Smooth muscle cell of the umbilical artery (primary cell): ENCODE measurements at places on chromosomes 7 and 10. TPM values are rescaled to one million over a fixed set of nuclear protein-coding genes. Genes with fewer than 3 reads are reported as not detected.

The FGL2 gene
- total RNA-seq, result 0.09 and 0.30 TPM in 2 replicates

The PTPRZ1 gene
- total RNA-seq, result 0.65 TPM in 1 of 2 replicates, not detected in the other

The LRRTM3 gene
- under 0.01 and 0.09 TPM in 2 replicates for total RNA-seq

The TAS2R38 gene
- not detected in 2 replicates for total RNA-seq

The SHTN1 gene
- total RNA-seq, result 1.5 and 2.9 TPM in 2 replicates

The SORCS3 gene
- total RNA-seq, result not detected in 2 replicates

The TAS2R4 gene
- 1.2 and 1.4 TPM in 2 replicates for total RNA-seq

The HERPUD2 gene
- total RNA-seq, result 16.6 and 20.8 TPM in 2 replicates

The MLLT10 gene
- total RNA-seq, result 24.1 and 35.6 TPM in 2 replicates

The NCF1 gene
- not detected in 2 replicates for total RNA-seq

The UNCX gene
- not detected in 2 replicates for total RNA-seq

The LRRC4 gene
- 0.18 TPM in 1 of 2 replicates, not detected in the other for total RNA-seq

The ADIRF gene
- total RNA-seq, result 1.3 and 1.5 TPM in 2 replicates

The CYP2C18 gene
- total RNA-seq, result not detected in 2 replicates

The PKD2L1 gene
- not detected in 2 replicates for total RNA-seq

The AMZ1 gene
- total RNA-seq, result 0.30 and 0.37 TPM in 2 replicates

The TSPAN13 gene
- 64.1 and 71.3 TPM in 2 replicates for total RNA-seq

The OR9A2 gene
- not detected in 2 replicates for total RNA-seq

The PLEKHS1 gene
- not detected in 2 replicates for total RNA-seq

The CALCR gene
- total RNA-seq, result not detected in 2 replicates

The AKR1C4 gene
- total RNA-seq, result not detected in 2 replicates

The NUPR2 gene
- not detected in 2 replicates for total RNA-seq

The HGF gene
- total RNA-seq, result 31.6 and 83.4 TPM in 2 replicates

The HOXA5 gene
- 1.8 and 2.7 TPM in 2 replicates for total RNA-seq

The IFIT1 gene
- total RNA-seq, result 2.8 and 4.8 TPM in 2 replicates

The FAM24B gene
- total RNA-seq, result 2.1 and 4.6 TPM in 2 replicates

The MMD2 gene
- total RNA-seq, result not detected in 2 replicates

The ZNF746 gene
- 15.4 and 21.8 TPM in 2 replicates for total RNA-seq

The ANXA8 gene
- 2.2 and 4.5 TPM in 2 replicates for total RNA-seq

The PNLIPRP3 gene
- not detected in 2 replicates for total RNA-seq

The AUTS2 gene
- 2.1 and 12.3 TPM in 2 replicates for total RNA-seq

The PCDH15 gene
- under 0.01 and 0.05 TPM in 2 replicates for total RNA-seq

The SLC25A13 gene
- total RNA-seq, result 15.9 and 17.2 TPM in 2 replicates

The CYP2C9 gene
- total RNA-seq, result not detected in 2 replicates

The MINPP1 gene
- total RNA-seq, result 52.7 and 52.9 TPM in 2 replicates

The CNNM1 gene
- total RNA-seq, result under 0.01 and 0.14 TPM in 2 replicates

The CCDC172 gene
- total RNA-seq, result not detected in 2 replicates

The AKR1B15 gene
- not detected in 2 replicates for total RNA-seq

The CCDC201 gene
- total RNA-seq, result not detected in 2 replicates

The EPHA1 gene
- total RNA-seq, result 0.09 TPM in 1 of 2 replicates, not detected in the other

The LRRD1 gene
- total RNA-seq, result 0.28 and 0.30 TPM in 2 replicates

The FOXP2 gene
- total RNA-seq, result 0.92 and 1.2 TPM in 2 replicates

The PIP gene
- not detected in 2 replicates for total RNA-seq

The ANKRD1 gene
- 6.2 and 56.1 TPM in 2 replicates for total RNA-seq

The NAT16 gene
- total RNA-seq, result not detected in 2 replicates

The UNC5B gene
- total RNA-seq, result 43.4 and 46.3 TPM in 2 replicates

The ACTL6B gene
- not detected in 2 replicates for total RNA-seq

The ATOH7 gene
- total RNA-seq, result not detected in 2 replicates

The HMX2 gene
- not detected in 2 replicates for total RNA-seq

The FAM25C gene
- not detected in 2 replicates for total RNA-seq

The TUBB8 gene
- total RNA-seq, result not detected in 2 replicates
